ENCODE measurements at places on chromosomes 7 and 10. TPM values are rescaled to one million over a fixed set of nuclear protein-coding genes. Genes with fewer than 3 reads are reported as not detected.

GRCh38 chr7:121503730-121504129, 107.6 kb upstream of the FAM3C start:
- no peak for DNase-seq

GRCh38 chr7:110852156-110852940, 238.6 kb upstream of the LRRN3 start:
- no peak for DNase-seq

DNA sequence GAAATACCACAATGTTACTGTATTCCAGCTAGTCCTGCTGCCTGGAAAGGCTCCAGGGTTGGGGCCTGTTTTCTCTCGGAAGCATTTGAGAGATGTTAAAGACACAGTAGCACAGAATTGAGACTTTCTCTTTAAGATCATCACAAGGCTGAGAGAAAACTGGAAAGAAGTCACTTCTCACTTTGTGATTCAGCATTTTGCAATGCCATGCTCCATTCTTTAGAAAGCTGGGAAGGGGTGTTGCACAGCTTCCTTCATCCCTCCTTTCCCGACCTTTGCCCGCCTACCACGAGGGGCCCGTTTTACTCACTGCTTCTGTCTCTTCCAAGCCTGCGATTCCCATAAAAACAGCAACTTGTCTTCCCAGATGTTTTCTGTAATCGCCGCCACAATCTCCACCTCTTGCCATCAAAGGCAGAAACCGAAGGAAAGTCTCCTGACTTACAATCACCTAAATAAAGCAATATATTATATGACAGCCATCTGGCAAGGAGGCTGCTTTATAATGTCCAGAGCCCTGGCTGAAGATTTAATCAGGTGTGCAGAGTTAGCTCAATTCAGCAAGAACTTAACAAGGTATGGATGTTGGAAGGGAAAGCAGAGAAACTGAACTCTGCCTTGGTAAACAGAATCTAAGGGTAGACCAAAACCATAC, 18.9 kb downstream of the NOD1 start:
- DNase-seq, result no peak

DNA sequence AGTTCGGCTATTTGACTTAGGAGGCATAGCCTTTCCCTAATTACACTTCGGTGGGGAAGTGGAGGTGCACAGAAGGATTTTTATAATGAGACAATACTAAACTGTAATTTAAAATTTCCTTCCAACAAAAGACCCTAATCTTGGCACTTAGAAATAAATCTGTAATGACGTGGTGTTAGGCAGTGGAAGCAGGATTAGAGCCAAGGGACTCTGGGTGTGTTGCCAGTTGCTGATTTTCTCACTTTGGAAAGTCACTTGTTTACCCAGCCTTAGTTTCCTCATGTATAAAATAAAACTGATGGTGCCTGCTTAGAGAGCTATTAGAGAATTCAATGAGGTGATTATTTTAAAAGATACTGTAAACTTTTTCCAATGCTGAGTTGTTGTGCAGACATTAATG, 287.2 kb downstream of the AUTS2 start:
- no peak for DNase-seq

DNA sequence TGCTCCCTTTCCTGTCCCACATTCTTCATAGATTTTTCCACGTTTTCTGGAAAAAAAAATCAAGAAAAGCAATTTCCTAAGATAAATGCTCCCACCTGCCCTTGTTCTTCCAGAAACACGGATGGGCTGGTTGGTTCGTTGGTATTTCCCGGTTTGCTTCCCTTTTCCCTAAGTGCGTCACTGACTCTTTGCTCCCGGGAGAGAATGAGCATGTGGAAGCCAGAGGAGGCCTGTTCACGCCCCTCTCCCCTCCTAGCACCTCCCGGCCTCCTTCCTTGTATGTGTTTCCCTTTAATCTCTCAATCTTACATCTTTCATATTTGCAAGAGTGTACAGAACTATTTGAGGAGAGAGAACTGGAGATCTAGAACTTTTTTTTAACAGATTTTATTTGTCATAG, 442.0 kb downstream of the GFRA1 start:
- no peak for DNase-seq

DNA sequence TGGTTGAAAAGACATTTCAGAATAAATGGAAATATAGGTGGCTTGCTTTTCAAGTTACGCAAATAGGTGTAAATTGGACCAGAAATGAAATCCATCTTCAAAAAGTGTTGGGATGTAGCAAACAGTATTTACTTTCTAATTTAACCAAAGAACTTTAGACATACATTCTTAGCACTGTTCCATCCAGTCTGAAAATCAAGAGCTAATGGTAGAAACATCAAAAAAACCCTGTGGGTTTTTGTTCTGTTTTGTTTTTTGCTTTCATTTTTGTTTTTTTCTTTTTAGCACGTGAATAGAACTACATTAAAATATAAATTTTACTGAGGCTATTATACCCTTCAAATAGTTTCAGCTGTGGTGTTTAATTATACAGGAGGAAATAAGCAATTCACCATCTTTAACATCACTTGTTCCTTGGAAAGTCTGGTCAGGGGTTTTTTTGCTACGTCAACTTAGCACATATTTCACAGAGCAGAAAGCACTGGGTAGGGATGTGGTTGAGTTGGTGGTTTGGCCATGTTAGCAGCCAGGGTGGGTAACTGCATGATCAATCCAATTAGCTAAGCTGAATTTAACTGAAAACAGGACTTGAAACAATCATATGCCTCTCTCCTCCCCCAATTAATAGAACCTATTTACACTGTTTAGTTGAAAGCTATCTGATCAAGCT, 275.4 kb upstream of the PFKP start:
- no peak for DNase-seq

GRCh38 chr10:3548076-3548475, 236.9 kb downstream of the KLF6 start:
- no peak for DNase-seq

GRCh38 chr10:96890172-96890513, 58.0 kb downstream of the LCOR start:
- DNase-seq, result peak; percentile 28

DNA sequence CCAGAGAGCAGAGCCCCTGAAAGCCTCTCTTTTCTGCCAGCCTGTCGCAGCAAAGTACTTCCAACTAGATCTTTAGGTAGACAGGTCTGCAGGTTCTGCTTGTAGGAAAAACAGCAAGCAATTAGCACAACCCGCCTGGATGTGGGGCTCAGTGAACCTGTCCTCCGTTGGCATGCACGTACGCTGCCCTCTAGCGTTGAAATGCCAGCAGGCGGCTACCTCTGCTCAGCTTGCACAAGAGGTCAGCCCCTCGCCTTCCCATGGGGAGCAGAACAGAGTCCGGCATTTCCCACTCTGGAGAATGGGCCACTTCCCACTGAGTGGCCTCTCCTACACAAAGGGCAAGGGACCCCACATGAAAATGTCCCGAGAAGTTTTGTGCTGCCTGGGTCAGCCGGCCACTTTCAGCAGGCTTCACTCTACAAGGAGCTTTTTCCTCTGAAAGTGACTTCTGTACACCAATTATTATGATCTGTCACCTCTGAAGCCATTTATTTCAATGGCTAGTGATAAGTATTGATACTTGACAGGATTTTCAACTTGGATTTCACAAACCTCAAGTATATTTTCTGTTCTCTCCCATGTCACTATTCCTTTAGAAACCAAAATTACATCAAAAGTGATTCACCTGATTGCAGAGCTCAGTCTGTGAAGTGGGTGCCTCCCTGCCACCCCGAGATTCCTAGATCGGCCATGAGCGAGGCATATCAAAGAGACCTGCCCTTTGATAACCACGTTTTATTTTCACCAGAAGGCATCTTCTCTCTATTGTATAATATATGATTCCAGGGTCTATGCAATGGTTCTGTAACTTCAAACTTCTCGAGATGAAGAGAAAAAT, 56.7 kb downstream of the JCAD start:
- DNase-seq, result peak; percentile 89

- DNase-seq, result no peak
Measured at GRCh38 chr7:156073366-156074052, 261.2 kb upstream of the SHH start.

Gene LHFPL3
- 0.43 TPM for total RNA-seq

Gene CCSER2
- 33.8 TPM for total RNA-seq

Gene FZD1
- total RNA-seq, result 1.4 TPM

Gene AKR1C1
- total RNA-seq, result 2.9 TPM
